CD8-positive, alpha-beta memory T cell (primary cell): ENCODE measurements at places on chromosomes 1 and 21.

DNA sequence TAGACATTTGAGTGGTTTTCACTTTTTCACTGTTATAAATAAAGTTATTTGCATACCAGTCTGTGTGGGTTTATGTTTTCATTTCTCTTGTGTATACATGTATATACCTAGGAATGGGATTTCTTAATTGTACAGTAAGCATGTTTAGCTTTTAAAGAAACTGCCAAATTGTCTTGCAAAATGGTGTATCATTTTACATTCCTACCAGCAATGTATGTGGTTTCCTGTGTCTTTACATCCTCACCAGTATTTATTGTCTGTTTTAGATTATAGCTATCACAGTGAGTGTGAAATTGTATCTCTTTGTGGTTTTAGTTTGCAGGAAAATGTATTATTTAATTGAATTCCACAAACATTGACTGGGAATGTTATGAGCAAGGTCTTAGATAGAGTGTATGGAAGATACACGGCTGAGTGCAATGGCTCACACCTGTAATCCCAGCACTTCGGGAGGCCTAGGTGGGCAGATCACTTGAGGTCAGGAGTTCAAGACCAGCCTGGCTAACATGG lies 57.3 kb downstream of the MACF1 start:
- DNase-seq = no peak

- DNase-seq = no peak
Observed at GRCh38 chr1:236495467-236496112, 28.2 kb upstream of the LGALS8 start.

GRCh38 chr21:17059936-17060335 lies 452.9 kb upstream of the CXADR start:
- DNase-seq = no peak

GRCh38 chr1:151584278-151584677 lies 27.6 kb upstream of the SNX27 start:
- DNase-seq = no peak

GRCh38 chr1:225152061-225152460 lies 222.6 kb downstream of the DNAH14 start:
- DNase-seq = no peak

- no peak for DNase-seq
Observed at GRCh38 chr1:12615159-12615864, 2.7 kb downstream of the DHRS3 start.
